Small intestine (tissue), 16 donors: ENCODE measurements at places on chromosomes 2 and 18. TPM values are rescaled to one million over a fixed set of nuclear protein-coding genes. Genes with fewer than 3 reads are reported as not detected.
A peak's percentile ranks its signal among the peaks of the same experiment; 100 is the strongest.

DNA sequence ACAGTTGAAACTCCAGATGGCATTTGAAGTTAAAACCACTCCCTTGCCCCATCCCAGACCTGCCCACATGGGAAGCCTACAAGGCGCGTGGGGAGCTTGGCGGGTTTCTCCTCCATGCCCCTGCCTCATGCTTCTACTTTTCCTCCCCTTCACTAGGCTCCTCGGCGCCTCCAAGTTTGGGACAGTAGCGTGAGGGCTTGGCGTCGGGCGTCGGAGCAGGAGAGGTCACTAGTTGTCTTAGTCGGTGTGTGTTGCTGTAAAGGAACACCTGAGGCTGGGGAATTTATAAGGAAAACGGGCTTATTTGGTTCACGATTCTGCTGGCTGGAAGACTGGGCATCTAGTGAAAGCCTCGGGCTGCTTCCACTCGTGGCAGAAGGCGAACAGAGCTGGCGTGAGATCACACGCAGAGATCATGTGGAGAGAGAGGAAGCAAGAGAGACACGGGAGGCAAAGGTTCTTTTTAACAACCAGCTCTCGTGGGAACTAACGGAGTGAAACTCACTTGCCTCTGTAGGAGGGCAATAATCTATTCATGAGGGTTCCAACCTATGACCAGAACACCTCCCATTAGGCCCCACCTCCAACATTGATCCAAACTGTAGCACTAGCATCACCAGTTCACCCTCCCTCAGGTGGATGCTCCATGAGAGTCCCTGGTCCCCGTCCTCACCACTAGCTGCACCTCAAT, 25.3 kb downstream of the ITM2C start:
- H3K4me1 ChIP-seq: no peaks in the 10 kb centered on the region
- H3K27ac ChIP-seq: no peak overlapping the region
- no peaks in the 10 kb centered on the region for H3K36me3 ChIP-seq
- no peaks in the 10 kb centered on the region for H3K27me3 ChIP-seq
- H3K4me3 ChIP-seq: no peak overlapping the region
- peak; percentile 58 for DNase-seq

- H3K27ac ChIP-seq: no peak overlapping the region
- H3K27me3 ChIP-seq: no peaks in the 10 kb centered on the region
- H3K4me1 ChIP-seq: no peaks in the 10 kb centered on the region
Observed at GRCh38 chr18:79516441-79516931, 120.8 kb downstream of the NFATC1 start.

DNA sequence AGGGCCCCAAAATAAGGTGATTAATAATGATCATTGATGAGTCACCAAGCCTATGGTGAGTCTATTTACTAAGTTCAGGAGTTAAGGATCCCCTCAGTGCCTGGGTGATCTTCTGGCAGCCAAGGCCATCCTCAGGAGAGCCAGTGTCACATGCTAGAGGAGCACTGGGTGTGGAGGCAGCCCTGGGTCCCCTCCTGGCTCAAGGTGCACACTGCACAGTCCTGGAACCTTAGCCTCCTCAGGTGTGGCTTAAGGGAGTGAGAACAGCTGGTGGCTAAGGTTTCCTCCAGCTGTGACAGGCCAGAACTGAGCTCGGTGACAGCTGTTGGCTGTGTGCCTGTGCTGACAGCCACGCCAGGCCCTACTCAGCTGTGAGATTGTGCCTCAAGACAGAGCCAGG, 52.1 kb upstream of the ACAA2 start:
- no peak overlapping the region for H3K27ac ChIP-seq
- H3K36me3 ChIP-seq: no peaks in the 10 kb centered on the region
- no peaks in the 10 kb centered on the region for H3K27me3 ChIP-seq
- H3K4me1 ChIP-seq: no peaks in the 10 kb centered on the region
- DNase-seq: peak; percentile 77

GRCh38 chr2:88059979-88060906, 4.7 kb upstream of the KRCC1 start:
- no peak overlapping the region for H3K4me3 ChIP-seq
- H3K27me3 ChIP-seq: no peaks in the 10 kb centered on the region
- H3K4me1 ChIP-seq: peaks cover 7% of the 10 kb centered on the region
- H3K27ac ChIP-seq: no peak overlapping the region
- DNase-seq: peak; percentile 67
- no peaks in the 10 kb centered on the region for H3K36me3 ChIP-seq

GRCh38 chr2:65675350-65675749, 243.0 kb upstream of the SPRED2 start:
- no peak for DNase-seq
- H3K4me1 ChIP-seq: no peaks in the 10 kb centered on the region
- no peaks in the 10 kb centered on the region for H3K36me3 ChIP-seq
- H3K27ac ChIP-seq: no peak overlapping the region

BMPR2 gene
- 22.8 TPM for polyA plus RNA-seq

GALNT3 gene
- 87.4 TPM for polyA plus RNA-seq

SLC19A3 gene
- polyA plus RNA-seq: 8.4 TPM
